Tracheal epithelial cell (primary cell): ENCODE measurements at places on chromosomes 1 and 21. TPM values are rescaled to one million over a fixed set of nuclear protein-coding genes. Genes with fewer than 3 reads are reported as not detected.

MCOLN3 gene
- 1.3 and 4.8 TPM in 2 replicates for total RNA-seq

MAN1C1 gene
- total RNA-seq: under 0.01 and 0.64 TPM in 2 replicates

NR1I3 gene
- not detected in 2 replicates for total RNA-seq

SLC44A5 gene
- total RNA-seq: 0.43 and 0.48 TPM in 2 replicates

OR10J1 gene
- total RNA-seq: under 0.01 TPM in 1 of 2 replicates, not detected in the other

RAP1GAP gene
- 1.2 and 1.5 TPM in 2 replicates for total RNA-seq

VWA1 gene
- 13.0 and 14.1 TPM in 2 replicates for total RNA-seq

CFHR4 gene
- not detected in 2 replicates for total RNA-seq

HRNR gene
- total RNA-seq: 0.24 TPM in 1 of 2 replicates, not detected in the other

TFF2 gene
- total RNA-seq: not detected in 2 replicates

PPIAL4G gene
- total RNA-seq: not detected in 2 replicates

KCNE2 gene
- not detected in 2 replicates for total RNA-seq

LCE2C gene
- total RNA-seq: not detected in 2 replicates

SEC16B gene
- 0.21 and 0.96 TPM in 2 replicates for total RNA-seq

WNT2B gene
- total RNA-seq: 0.43 and 1.7 TPM in 2 replicates

NCDN gene
- total RNA-seq: 10.8 and 17.1 TPM in 2 replicates

HSD3B1 gene
- total RNA-seq: not detected in 2 replicates

MIXL1 gene
- total RNA-seq: not detected in 2 replicates

LDLRAD1 gene
- under 0.01 and 0.64 TPM in 2 replicates for total RNA-seq

SPRR2B gene
- total RNA-seq: not detected in 2 replicates

SH2D1B gene
- total RNA-seq: under 0.01 and 0.21 TPM in 2 replicates

CA6 gene
- total RNA-seq: not detected in 2 replicates

KLHDC9 gene
- 1.9 and 5.1 TPM in 2 replicates for total RNA-seq

TPTE gene
- total RNA-seq: not detected in 2 replicates

AIM2 gene
- total RNA-seq: not detected in 2 replicates

A3GALT2 gene
- total RNA-seq: not detected in 2 replicates
